ENCODE measurements at places on chromosomes 2 and 18.

DNA sequence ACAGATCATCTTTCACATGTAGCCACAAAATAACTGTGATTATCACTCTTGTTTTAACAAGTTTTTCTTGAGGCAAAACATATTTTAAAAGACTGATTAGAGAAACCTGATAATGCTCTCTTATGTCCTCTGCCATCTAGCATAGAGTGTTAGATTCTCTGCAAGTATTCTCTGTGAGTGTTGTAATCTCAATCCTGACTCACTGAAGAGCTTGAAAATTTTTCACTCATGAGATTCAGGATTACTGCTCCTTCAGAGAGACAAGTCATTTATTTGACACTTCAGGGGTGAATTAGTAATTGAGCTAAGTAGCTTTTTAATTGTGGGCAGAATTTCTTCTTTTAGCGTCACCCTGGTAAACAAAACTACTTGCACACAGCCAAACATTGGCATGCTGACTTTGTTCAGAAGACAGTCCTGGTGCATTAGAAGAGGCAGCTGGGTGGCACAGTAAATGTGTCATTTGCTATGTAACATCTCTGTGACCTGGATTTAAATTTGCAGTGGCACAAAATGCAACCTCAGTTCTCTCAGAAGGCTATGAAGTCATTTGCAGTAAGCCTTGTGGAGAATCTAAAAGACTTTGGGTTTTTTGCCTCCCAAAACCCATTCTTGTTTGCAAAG lies 172.9 kb downstream of the LRP1B start:
- DNase-seq = no peak

GRCh38 chr2:214203744-214204289 lies 207.0 kb upstream of the VWC2L start:
- no peak for DNase-seq

DNA sequence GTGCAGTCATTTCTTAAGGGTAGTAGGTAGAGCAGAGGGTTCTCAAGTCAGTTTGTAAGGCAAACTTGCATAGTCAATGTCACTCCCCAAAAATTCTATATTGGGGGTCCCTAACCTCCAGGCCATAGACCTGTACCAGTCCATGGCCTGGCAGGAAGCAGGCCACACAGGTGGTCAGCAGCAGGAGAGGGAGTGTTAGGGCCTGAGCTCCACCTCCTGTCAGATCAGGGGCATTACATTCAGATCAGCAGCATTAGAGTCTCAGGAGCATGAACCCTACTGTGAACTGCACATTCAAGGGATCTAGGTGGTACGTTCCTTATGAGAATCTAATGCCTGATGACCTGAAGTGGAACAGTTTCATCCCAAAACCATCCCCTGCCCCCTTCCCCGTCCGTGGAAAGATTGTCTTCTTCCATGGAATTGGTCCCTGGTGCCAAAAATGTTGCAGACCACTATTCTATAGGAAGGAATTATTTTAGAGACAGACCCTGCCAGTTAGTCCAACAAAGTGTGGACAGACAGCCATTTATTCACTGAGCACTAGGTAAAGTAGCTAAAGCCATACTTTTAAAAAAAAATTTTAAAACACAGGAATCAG lies 6.7 kb downstream of the COA5 start:
- DNase-seq = no peak

DNA sequence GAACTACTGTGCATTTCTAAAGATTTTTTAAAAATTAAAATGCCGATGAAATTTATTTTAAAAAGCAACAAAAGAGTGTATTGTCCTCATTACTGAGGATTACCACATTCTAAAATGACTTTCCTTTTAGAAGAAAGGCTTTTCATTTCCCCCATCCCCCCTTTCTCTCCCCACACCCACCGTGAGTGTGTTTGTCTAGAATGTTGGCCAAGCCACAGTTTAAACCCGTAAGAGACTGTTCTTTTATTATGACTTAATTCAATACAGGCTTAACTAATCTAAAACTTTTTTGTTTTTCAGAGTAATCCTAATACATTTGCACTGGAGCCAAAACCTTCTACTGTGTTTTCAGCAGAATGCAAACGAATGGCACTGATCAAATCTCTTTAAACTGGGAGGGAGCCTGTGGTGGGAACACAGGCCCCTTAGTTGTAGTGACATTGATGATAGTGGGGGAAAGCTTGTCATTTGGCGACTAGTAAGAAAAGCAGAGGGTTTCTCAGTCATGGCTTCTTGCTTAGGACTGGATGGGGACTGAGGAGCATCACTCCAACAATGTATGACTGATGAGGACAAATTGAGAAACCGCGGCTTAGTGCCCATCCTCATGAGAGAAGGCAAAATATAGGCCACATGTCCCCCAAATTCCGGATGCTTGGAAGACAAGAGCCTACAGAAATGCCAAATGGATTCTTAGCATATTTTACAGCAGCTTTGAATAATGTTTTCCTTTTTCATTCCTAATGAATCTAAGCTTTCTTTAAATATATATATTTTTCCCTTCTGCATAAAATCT lies 154.0 kb upstream of the SMIM21 start:
- no peak for DNase-seq

DNA sequence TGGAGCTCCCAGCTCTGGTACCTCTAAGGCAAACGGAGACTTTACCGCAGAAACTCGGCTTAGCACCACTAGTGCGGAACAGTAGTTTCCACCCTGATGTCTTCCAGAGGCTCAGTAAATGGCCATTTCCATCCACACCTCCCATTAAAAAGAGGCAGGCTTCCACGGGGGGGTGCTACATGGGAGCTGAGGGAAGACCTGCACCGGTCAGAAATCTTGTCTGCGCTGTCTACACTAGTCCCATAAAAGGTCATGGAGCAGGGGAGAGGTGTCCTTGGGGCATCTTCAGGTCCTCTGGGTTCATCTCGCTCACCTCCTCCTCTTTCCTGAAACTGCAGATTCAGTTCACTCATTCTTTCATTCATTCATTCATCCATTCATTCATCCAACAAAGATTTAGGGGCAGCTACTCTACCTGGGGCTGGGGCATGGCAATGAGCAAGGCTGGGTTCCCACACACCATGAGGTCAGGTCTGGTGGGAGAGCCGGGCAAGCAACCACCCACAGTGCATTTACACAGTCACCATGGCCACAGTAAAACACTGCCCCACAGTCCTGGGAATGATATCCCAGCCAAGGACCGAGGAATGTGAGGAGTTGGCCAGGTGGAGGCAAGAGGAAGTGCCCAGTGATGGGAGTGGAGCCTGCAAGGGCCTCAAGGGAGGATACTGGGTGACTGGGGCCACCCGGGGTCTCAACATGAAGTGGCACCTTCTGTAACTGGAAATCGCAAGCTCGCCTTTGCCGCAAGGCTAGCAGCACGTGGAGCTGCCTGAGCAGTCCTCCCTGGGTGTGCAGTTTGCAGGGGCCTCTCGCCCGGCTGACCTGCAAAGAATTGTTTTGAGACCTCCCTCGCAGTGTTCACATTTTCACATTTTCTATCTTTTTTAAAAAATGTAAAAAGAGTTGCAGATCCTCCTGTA lies 180.2 kb upstream of the RAB6C start:
- DNase-seq = no peak

GRCh38 chr2:43070030-43070429 lies 156.4 kb downstream of the ZFP36L2 start:
- no peak for DNase-seq

- DNase-seq = no peak
Observed at GRCh38 chr2:172446474-172447063, 19.2 kb downstream of the ITGA6 start.

Measured in tibial nerve (tissue), 4 donors.